ENCODE measurements at places on chromosomes 2 and 18. TPM values are rescaled to one million over a fixed set of nuclear protein-coding genes. Genes with fewer than 3 reads are reported as not detected.

DNA sequence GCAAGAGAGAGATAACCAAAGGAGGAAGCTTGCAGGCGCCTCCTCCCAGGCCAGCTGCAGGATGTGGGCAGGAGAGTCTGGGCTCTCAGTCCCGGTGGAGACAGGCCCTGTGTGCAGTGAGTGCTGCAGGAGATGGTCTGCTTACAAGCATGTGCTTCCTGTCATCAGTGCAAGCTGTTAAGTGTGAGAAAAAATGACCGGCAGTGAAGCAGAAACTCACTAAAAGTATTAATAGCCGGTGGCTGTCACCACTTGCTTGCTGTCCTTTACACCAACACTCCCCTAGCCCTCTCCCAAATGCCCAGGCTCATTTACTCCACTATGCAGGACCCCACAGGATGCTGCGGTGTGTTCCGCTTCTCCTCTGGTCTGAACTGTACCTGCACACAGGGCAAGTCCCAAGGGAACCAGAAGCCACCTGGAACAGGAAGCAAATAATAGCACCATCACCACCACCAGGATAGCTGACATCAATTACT, 435.6 kb upstream of the HS6ST1 start:
- H3K36me3 ChIP-seq, result no peaks in the 10 kb centered on the region
- peaks cover 25% of the 10 kb centered on the region for H3K27me3 ChIP-seq
- DNase-seq, result no peak
- no peaks in the 10 kb centered on the region for H3K4me1 ChIP-seq

GRCh38 chr18:1652018-1652417, 747.3 kb downstream of the ADCYAP1 start:
- no peaks in the 10 kb centered on the region for H3K27me3 ChIP-seq
- H3K27ac ChIP-seq, result no peak overlapping the region
- no peaks in the 10 kb centered on the region for H3K36me3 ChIP-seq
- H3K4me1 ChIP-seq, result no peaks in the 10 kb centered on the region

DNA sequence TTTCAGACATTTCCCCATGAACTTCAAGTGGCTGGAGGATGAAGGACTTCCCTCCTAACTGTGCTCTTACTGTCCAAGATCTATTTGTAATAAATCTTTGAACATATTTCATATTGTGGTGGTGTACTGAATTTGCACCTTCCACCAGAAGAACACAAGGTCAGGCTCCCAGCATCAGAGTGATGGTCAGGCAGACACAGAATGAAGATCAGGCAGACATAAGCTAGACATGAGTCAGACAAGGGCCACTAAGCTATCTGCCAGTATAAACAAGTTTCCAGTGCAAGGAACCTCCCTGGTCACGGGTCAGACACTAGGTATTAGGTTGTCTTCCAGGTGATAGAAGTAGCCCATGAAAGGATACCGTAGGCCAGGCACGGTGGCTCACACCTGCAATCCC, 20.0 kb downstream of the AQP12B start:
- DNase-seq, result no peak
- no peak overlapping the region for H3K27ac ChIP-seq
- H3K4me1 ChIP-seq, result no peaks in the 10 kb centered on the region
- no peaks in the 10 kb centered on the region for H3K36me3 ChIP-seq

DNA sequence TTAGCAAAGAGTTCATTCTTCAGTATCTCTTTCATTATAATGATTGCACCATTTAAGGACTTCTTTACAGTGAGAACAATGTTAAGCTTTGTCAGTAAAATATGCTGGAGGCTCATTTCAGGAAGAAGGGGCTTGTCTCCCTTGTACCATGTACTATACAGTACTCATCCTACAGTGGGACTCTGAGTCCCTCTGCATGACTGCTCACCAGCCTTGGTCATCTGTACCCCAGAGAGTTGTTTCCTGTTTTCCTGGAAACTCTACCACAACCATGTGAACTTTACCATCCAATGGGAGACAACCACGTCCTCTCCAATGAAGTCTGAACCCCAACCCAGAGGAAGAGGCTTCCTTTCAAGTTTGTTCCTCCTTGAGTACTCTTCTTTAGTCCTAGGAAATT, 1171.1 kb upstream of the CRIM1 start:
- H3K27ac ChIP-seq, result no peak overlapping the region
- H3K4me3 ChIP-seq, result no peak overlapping the region
- no peaks in the 10 kb centered on the region for H3K27me3 ChIP-seq

DNA sequence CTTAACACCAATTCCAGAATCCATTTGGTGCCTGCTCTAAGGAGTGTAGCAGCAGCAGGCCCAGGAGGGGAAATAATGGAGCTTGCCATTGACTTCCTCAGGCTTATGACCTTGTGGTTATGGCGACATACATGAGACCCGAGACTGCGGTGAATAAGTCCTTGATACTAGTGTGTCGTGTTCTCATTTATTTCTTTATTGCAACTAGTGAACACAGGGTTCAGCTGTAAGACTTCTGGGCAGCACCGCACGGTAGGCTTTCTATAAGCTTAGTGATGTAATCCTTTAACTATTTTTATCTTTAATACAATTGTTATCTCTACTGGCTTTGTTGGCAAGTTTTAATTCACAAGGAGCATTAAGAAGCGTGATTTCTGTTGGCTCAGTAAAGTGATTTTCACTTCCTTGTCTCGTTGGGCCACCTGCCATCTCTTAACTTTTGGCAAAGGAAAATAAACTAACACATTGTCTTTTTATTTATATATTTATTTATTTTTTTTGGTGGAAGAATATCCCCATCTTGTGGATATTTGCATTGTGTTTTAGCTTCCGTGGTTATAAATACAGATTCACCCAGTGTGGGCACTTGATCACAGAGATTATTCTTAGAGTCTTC, 139.8 kb downstream of the LTBP1 start:
- no peaks in the 10 kb centered on the region for H3K36me3 ChIP-seq
- DNase-seq, result peak; percentile 27
- H3K27me3 ChIP-seq, result no peaks in the 10 kb centered on the region

DNA sequence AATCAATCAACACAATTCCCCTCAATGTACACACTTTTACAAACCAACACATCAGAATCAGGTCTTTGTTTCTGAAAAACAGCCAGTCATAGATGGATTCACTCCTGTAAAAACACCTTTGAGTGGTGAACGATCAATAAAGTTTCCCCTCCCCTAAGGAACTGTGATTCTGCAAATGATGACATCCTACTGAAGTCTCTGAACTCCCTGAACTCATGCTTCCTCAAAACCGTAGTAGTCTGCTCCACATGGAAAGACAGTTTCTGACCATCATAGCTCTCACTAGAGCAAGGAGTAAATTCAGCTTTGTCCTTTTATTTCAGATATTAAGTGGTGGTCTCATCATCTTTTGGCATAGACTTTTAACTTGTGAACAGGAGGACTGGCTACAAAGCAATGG, 43.5 kb upstream of the ACTR3 start:
- no peaks in the 10 kb centered on the region for H3K36me3 ChIP-seq
- no peak overlapping the region for H3K4me3 ChIP-seq
- DNase-seq, result no peak
- no peaks in the 10 kb centered on the region for H3K27me3 ChIP-seq

GALR1 gene
- not detected for polyA plus RNA-seq

VAMP8 gene
- 1.0 TPM for polyA plus RNA-seq

DNA sequence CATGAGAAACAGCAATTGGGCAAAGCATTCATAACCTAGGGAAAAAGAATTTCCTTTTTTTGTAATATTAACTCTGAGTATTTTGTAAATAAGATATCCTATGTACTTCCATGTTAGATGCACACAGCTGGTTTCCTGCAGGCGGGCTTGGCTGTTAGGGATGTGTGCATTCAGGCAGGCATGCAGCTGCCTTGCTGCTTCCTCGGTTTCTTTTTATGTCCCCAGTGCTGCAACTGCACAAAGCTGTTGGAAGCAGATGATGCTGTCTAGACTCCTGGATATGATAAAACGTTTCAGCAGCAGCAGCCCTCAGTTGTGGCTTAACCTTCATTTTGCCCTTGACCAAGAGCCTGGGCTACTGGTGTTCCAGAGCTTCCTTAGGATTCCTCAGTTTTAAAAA, 89.4 kb upstream of the EML6 start:
- no peak for DNase-seq
- H3K27ac ChIP-seq, result peak overlapping the region; percentile 72
- peaks cover 32% of the 10 kb centered on the region for H3K4me1 ChIP-seq
- no peaks in the 10 kb centered on the region for H3K27me3 ChIP-seq
- H3K36me3 ChIP-seq, result peaks cover 52% of the 10 kb centered on the region

- 0 out of 2 replicates have a peak overlapping the region, but pooled peaks have one; percentile 0 for H3K4me3 ChIP-seq
- no peaks in the 10 kb centered on the region for H3K36me3 ChIP-seq
- peaks cover 30% of the 10 kb centered on the region for H3K4me1 ChIP-seq
Observed at GRCh38 chr18:46158499-46158898, 54.3 kb downstream of the HAUS1 start.

GRCh38 chr2:94960266-94960665, 65.2 kb upstream of the MAL start:
- no peak for DNase-seq
- peaks cover 69% of the 10 kb centered on the region for H3K27me3 ChIP-seq
- no peak overlapping the region for H3K27ac ChIP-seq
- no peaks in the 10 kb centered on the region for H3K36me3 ChIP-seq

DNA sequence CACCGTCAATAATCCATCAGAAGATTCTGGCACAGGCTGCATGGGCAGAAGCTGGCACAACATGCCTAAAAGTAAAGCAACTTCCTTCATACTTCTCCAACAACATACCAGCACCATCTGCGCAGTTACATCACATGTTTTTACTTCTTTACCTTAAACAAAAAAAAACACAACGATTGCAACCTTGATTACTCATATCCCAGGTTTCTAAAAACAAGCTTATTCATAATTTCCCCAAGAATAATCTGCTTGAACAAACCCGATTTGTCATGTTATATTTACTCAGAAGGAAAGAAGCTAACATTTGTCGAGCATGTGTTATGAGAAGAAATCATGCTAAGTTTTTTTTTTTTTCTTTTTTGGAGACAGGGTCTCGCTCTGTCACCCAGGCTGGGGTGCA, 54.7 kb downstream of the THADA start:
- peak overlapping the region; percentile 94 for H3K27ac ChIP-seq
- no peaks in the 10 kb centered on the region for H3K36me3 ChIP-seq
- peaks cover 37% of the 10 kb centered on the region for H3K4me1 ChIP-seq
- DNase-seq, result peak; percentile 61

GRCh38 chr2:6441800-6442199, 423.9 kb downstream of the CMPK2 start:
- no peak overlapping the region for H3K4me3 ChIP-seq
- H3K4me1 ChIP-seq, result no peaks in the 10 kb centered on the region
- no peaks in the 10 kb centered on the region for H3K27me3 ChIP-seq
- H3K27ac ChIP-seq, result no peak overlapping the region
- H3K36me3 ChIP-seq, result no peaks in the 10 kb centered on the region

GRCh38 chr2:50658883-50659282, 373.0 kb downstream of the NRXN1 start:
- no peak overlapping the region for H3K27ac ChIP-seq
- no peak overlapping the region for H3K4me3 ChIP-seq
- no peaks in the 10 kb centered on the region for H3K36me3 ChIP-seq
- H3K27me3 ChIP-seq, result no peaks in the 10 kb centered on the region
- no peaks in the 10 kb centered on the region for H3K4me1 ChIP-seq
- DNase-seq, result no peak

DNA sequence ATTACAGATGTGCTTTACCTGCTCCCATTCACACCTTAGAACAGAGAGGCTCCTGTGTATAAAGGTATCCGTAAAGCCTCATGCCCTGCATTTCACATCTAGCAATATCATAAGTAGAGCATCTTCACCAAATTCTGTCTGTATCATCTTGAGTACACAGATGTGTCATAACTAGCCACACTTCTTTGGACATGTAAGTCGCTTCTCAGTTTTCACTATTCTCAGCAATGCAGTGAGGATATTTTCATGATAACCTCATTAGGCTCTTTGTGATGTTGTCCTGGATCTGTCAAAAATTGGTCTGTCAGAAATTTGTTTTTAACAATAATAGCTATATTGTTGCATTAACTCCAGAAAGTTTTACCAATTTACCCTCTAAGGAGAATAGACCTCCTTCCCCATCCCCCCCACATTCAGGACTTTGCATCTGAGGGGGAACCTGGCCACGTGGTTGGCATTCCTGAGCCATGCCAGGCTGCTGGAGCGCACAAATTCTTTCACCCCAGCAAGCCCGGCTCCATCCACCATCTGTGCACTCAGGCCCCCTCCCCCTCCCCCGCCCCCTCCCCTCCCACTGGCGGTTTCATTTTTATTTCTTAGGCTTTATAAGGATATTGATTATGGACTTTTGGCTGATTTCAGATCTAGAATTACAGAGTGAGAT, 34.1 kb downstream of the AGAP1 start:
- H3K27me3 ChIP-seq, result no peaks in the 10 kb centered on the region
- no peak overlapping the region for H3K4me3 ChIP-seq
- DNase-seq, result peak; percentile 24
- no peak overlapping the region for H3K27ac ChIP-seq
- H3K4me1 ChIP-seq, result 0 out of 2 replicates have a peak, but pooled peaks cover under 1% of the 10 kb centered on the region

DPYSL5 gene
- polyA plus RNA-seq, result not detected

DNA sequence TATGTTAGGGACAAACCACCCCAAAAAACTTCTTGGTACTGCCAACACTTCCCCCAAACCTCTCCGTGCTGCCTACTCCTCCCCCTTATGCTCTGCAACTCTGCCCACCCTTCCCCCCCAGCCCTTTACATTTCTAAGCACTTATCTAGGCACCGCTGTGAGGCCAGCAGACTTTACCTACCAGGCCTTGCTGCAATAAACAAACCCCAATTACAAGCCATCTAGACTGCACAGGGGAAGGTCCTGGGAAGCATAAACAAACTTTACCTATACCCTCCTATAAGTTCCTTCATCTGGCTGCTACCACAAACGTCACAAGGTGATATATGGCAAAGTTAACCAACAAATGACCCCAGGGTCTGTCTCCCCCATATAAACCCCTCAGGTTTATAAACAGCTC, 259.4 kb upstream of the GULP1 start:
- DNase-seq, result no peak
- H3K27ac ChIP-seq, result no peak overlapping the region
- no peak overlapping the region for H3K4me3 ChIP-seq
- no peaks in the 10 kb centered on the region for H3K4me1 ChIP-seq
- no peaks in the 10 kb centered on the region for H3K36me3 ChIP-seq
- no peaks in the 10 kb centered on the region for H3K27me3 ChIP-seq

DNA sequence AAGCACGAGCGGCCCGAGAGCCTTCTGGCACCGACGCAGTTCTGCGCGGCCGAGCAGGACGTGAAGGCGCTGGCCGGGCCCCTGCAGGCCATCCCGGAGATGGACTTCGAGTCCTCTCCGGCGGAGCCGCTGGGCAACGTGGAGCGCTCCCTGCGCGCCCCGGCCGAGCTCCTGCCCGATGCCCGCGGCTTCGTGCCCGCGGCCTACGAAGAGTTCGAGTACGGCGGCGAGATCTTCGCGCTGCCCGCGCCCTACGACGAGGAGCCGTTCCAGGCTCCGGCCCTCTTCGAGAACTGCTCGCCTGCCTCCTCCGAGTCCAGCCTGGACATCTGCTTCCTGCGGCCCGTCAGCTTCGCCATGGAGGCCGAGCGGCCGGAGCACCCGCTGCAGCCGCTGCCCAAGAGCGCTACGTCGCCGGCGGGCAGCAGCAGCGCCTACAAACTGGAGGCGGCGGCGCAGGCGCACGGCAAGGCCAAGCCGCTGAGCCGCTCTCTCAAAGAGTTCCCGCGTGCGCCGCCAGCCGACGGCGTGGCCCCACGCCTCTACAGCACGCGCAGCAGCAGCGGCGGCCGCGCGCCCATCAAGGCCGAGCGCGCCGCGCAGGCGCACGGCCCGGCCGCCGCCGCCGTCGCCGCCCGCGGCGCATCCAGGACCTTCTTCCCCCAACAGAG, 70.4 kb downstream of the ARHGEF33 start:
- no peaks in the 10 kb centered on the region for H3K27me3 ChIP-seq
- peak; percentile 96 for DNase-seq
- H3K36me3 ChIP-seq, result no peaks in the 10 kb centered on the region
- H3K4me1 ChIP-seq, result no peaks in the 10 kb centered on the region

Measured in GM23248 (cell line).